Prostate gland (tissue), 2 donors: ENCODE measurements at places on chromosomes 13 and 19.

- no peaks in the 10 kb centered on the region for H3K36me3 ChIP-seq
- no peak overlapping the region for H3K27ac ChIP-seq
- no peaks in the 10 kb centered on the region for H3K27me3 ChIP-seq
- H3K4me1 ChIP-seq = peaks cover 5% of the 10 kb centered on the region
Observed at GRCh38 chr19:16113727-16114126, 2.0 kb downstream of the RAB8A start.

GRCh38 chr19:28314756-28315155 lies 898.2 kb downstream of the UQCRFS1 start:
- no peaks in the 10 kb centered on the region for H3K4me1 ChIP-seq
- no peaks in the 10 kb centered on the region for H3K27me3 ChIP-seq
- no peak overlapping the region for H3K27ac ChIP-seq
- no peaks in the 10 kb centered on the region for H3K36me3 ChIP-seq
- no peak overlapping the region for H3K4me3 ChIP-seq

- H3K4me1 ChIP-seq = no peaks in the 10 kb centered on the region
- H3K4me3 ChIP-seq = no peak overlapping the region
- H3K36me3 ChIP-seq = no peaks in the 10 kb centered on the region
- no peak for DNase-seq
Observed at GRCh38 chr13:105518086-105518485, 1017.4 kb downstream of the EFNB2 start.

- H3K4me3 ChIP-seq = no peak overlapping the region
- H3K27me3 ChIP-seq = no peaks in the 10 kb centered on the region
- H3K27ac ChIP-seq = no peak overlapping the region
- no peak for DNase-seq
Observed at GRCh38 chr19:31290931-31291590, 58.2 kb downstream of the TSHZ3 start.

GRCh38 chr13:59527500-59527899 lies 636.2 kb downstream of the DIAPH3 start:
- DNase-seq = no peak
- no peak overlapping the region for H3K4me3 ChIP-seq
- H3K27ac ChIP-seq = no peak overlapping the region
- H3K27me3 ChIP-seq = no peaks in the 10 kb centered on the region
- no peaks in the 10 kb centered on the region for H3K4me1 ChIP-seq
